ENCODE measurements at places on chromosomes 5 and 9. TPM values are rescaled to one million over a fixed set of nuclear protein-coding genes. Genes with fewer than 3 reads are reported as not detected.

- no peak for DNase-seq
- H3K4me3 ChIP-seq: no peak overlapping the region
- no peaks in the 10 kb centered on the region for H3K36me3 ChIP-seq
- no peak overlapping the region for H3K27ac ChIP-seq
- peaks cover 1% of the 10 kb centered on the region for H3K27me3 ChIP-seq
These were observed 5.4 kb upstream of the DOCK8 start for GRCh38 chr9:209143-209758.

DNA sequence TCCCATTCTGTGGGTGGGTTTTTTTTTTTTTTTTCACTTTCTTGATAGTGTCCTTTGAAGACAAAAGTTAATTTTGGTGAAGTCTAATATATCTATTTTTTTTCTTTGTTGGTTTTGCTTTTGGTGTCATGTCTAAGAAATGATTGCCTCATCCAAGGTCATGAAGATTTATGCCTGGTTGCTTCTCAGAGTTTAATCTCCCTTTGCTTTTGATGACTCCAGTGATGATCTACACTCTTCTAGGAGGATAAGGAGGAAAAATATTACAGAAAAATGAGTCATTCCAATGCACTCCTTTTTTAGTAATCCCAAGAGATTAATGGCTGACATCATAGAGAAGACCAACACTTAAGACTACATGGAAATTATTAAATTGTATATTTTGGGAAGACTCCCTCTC, 79.7 kb upstream of the ICE1 start:
- peaks cover 12% of the 10 kb centered on the region for H3K4me1 ChIP-seq
- no peak for DNase-seq
- peaks cover 8% of the 10 kb centered on the region for H3K27me3 ChIP-seq
- peaks cover 7% of the 10 kb centered on the region for H3K36me3 ChIP-seq

DNA sequence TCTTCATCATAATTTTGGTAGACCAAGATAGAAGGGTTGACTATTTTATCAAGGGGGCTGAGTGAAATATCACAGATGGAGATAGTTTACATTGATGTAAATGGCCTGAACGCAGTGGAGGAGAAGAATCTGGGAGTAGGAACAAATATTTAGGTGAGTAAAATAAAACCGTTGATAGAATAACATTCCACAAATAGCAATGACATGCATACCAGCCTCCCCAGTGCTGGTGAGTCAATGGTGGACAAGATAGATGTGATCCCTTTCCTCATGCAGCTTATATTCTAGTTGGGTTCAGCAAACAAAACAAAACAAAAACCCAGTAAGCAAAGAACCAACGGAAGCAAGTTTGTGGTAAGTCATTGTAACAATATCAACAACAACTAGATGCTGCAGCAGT, 385.2 kb downstream of the FAM170A start:
- no peak for DNase-seq
- H3K4me3 ChIP-seq: no peak overlapping the region
- H3K27ac ChIP-seq: no peak overlapping the region
- H3K36me3 ChIP-seq: no peaks in the 10 kb centered on the region
- no peaks in the 10 kb centered on the region for H3K27me3 ChIP-seq

The IRX4 gene
- 0.72 TPM for total RNA-seq
